Bronchial epithelial cell (primary cell): ENCODE measurements at places on chromosomes 12 and 14.

DNA sequence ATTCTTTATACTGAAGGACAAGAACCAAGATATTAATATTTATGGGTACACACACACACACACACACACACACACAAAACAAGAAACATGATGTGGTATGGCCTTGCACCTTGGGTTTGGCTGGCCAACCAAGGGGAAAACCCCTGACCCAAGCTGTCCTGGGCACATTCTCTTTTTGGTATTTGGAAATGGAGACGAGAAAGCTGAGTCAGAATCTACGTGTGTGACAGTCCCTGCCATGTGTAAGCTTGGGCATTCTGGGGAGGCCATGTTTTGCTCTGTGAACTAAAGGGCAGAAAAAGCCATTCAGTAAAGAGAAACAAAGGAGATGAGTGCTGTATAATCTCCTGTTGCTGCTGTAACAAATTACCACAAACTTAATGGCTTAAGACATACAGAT lies 35.6 kb downstream of the PTGER2 start:
- no peak for DNase-seq

- peak; percentile 57 for DNase-seq
Measured at GRCh38 chr14:104979758-104980610, 1.8 kb upstream of the AHNAK2 start.

- DNase-seq = no peak
Measured at GRCh38 chr14:100332797-100333196, 9.7 kb downstream of the SLC25A47 start.

DNA sequence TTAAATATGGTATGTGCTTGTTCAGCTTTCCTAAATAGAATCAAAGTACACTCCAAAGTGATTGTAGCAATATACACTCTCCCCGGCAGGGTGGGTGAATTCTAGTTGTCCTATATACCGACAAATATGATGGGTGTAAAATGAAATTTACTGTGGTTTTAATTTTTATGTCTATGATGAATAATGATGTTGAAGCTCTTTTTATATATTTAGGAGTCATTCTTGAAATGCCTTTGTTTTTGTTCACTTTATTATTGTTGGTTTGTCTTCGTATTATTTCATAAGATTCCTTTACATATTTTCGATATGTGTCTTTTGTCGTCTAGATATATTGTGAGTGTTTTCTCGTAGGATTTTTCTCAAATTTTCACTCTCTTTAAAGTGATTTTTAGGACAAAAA lies 105.7 kb downstream of the PDE3A start:
- no peak for DNase-seq

DNA sequence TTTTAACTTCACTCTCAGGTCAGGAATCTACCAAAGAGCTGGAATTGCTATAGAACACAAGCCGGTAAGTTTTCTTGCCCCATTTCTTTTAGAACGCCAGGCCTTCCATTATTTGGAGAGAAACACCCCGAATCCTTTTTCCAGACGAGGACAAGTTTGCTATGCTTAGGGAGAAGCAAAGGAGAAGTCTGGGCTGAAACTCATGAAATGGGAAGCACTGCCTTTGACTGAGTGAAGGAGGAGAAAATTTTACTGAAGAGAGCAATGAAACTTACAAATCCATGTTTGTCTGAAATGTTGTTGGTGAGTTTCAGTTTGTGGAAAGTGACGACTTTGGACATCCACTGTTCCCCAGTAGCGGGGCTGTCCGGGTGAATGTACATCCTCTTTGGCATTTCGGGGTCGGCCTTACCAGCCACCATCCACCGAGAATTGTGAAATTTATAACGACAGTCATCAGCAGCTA lies 3.3 kb downstream of the TBX3 start:
- DNase-seq = no peak
